AG10803 (cell line): ENCODE measurements at places on chromosomes 5 and 9.
A peak's percentile ranks its signal among the peaks of the same experiment; 100 is the strongest.

GRCh38 chr5:151490627-151491026 lies 43.2 kb downstream of the SLC36A1 start:
- no peak for DNase-seq

DNA sequence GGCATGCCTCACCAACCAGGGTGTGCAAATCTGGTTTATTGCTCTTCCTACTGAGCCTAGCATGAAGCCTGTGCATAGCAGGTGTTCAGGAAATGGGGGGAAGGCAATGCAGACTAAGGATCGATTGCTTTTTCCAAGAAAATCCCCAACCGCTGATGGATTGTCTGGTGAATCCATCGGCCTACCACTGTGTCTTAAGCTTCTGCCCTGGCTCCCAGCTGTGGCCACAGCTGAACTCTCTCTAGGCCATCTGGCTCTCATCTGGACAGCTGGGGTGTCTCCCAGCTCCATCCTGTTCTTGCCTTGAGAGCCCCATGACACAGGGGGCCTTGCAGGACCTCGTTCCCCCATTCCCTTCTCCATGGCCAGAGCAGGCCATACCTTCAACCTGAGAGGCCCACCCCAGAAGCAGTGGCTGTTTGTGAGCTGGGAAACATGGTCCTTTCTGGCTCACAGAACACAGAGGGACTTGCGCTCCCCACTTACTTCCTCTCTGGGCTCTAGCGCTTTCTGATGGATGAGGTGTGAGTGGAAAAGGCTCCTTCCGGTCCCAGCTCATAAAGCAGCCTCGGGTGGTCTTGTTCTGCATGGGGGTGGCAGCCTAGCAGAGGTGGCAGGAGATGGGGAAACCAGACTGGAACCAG lies 41.8 kb downstream of the COL27A1 start:
- no peak for DNase-seq

DNA sequence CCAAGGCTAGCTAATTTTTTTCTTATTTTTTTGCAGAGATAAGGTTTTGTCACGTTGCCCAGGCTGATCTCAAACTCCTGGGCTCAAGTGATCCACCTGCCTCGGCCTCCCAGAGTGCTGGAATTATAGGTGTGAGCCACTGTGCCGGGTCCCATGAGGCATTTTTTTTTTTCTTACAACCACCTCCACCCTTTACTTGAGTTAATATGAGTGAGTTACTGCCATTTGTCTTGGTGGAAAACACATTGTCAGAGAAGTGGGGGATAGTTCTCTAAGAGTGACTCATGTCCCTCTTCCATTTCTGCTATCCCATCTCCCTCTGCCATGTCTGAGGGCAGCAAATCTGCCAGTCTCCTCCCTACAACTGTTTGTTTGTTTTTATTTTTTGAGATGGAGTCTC lies 163.4 kb upstream of the CLINT1 start:
- DNase-seq, result no peak

- DNase-seq, result no peak
These were observed 179.5 kb downstream of the YTHDC2 start for GRCh38 chr5:113692891-113693457.

- DNase-seq, result no peak
These were observed 60.6 kb downstream of the IL6ST start for GRCh38 chr5:55934115-55934613.

DNA sequence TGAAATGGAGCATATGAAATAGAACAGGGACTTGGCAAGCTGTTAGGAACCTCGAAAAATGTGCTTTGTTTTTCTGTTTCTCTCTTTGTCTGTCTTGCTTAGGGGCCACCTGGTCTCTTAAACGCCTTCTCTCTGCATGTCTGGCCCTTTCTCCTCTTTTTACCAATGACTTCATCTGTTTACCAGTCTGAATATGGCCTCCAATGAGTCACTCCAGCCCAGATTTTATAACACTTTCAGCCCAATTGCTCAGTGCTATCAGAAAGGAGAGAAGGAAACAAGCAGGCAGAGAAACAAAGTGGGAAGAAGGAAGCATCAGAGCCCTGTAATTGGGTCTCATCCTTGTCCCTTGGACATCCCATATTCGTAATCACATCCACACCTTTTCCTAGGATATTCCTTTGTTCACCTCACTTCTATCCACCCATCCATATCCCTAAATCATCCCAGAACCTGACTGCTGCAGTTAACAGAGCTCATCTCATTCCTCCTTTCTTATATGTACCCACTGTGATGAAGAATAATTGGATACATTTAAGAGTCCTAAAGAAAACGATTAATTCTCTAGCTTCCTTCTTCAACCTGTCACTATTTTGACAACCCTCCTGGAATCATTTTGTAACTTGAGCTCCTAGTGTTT lies 151.8 kb upstream of the GPR151 start:
- peak; percentile 3 for DNase-seq

- no peak for DNase-seq
These were observed 168.0 kb downstream of the CDK5RAP2 start for GRCh38 chr9:120411862-120412424.
